ENCODE measurements at places on chromosomes 11 and 22.

GRCh38 chr22:47355776-47356510 lies 593.5 kb downstream of the TBC1D22A start:
- no peak for DNase-seq

- no peak for DNase-seq
Measured at GRCh38 chr22:49448526-49448925, 379.1 kb downstream of the BRD1 start.

- DNase-seq = no peak
Measured at GRCh38 chr11:23711981-23712380, 784.9 kb upstream of the LUZP2 start.

GRCh38 chr11:131033151-131033651 lies 116.9 kb upstream of the SNX19 start:
- DNase-seq = no peak

DNA sequence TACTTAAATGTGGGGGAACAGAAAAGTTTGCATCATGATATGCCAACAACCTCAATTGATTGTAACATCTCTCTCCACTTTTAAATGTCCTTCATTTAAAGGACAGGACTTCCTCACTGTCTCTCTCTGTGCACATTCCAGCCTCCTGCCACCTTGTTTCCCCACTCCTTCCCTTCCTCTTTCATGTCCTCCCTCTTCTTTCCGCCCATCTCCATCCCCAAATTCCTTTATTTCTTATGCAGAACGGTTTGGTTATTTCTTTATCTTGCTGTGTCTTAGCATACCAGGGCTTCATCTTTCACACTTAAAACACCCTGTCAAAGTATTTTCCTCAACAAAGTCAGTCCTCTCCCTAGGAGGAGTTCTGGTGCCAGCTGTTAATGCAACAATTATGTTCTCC lies 293.8 kb downstream of the NXPE2 start:
- DNase-seq = no peak

- no peak for DNase-seq
Measured at GRCh38 chr11:112614605-112615004, 346.6 kb upstream of the NCAM1 start.
